ENCODE measurements at places on chromosomes 4 and X.
A peak's percentile ranks its signal among the peaks of the same experiment; 100 is the strongest.

DNA sequence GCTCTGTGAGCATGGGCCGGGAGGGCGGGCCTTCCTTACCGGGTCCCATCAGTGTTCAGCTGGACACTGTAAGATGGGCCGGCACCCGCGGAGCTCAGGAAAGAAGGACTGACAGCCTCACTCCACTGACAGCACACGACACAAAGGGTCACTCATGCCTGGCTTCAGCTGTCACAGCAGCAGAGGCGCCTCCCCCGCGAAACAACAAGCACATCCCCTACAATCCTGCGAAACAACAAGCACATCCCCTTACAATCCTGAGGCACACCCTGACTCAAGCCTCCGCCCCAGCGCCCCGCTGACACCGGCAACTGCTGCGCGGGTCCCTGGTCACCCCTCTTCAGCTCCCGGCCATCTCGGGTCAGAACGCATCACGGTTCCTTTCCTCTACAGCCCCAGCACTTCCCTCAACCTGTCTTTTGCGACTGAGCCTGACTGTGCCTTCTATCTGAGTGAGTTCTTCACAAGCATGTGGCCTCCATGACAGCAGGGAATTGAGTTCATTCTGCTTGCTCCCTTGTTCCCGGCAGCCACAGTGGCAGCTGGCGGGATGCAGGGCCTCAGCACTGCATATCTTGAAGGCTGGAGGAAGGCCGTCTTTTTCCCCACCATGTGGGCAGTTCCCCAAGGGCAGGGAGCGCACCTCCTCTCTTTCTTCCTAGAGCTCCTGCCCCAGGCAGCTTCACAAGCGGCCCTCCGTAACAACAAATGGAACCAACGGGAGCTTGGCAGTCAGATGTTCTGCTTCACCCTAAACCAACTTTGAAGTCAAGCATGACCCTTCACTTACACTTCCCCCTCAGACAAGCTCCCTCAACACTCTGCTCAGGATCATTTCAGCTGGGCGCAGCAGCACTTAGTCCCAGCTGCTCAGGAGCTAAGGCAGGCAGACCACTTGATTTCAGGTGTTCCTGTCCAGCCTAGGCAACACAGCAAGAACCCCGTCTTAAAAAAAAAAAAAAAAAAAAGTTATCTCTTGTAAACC lies 39.6 kb downstream of the SCD5 start:
- no peak for DNase-seq

- no peak for DNase-seq
These were observed 137.4 kb downstream of the PDLIM5 start for GRCh38 chr4:94588896-94589693.

- DNase-seq = no peak
These were observed 35.2 kb upstream of the FAM241A start for GRCh38 chr4:112110059-112110425.

DNA sequence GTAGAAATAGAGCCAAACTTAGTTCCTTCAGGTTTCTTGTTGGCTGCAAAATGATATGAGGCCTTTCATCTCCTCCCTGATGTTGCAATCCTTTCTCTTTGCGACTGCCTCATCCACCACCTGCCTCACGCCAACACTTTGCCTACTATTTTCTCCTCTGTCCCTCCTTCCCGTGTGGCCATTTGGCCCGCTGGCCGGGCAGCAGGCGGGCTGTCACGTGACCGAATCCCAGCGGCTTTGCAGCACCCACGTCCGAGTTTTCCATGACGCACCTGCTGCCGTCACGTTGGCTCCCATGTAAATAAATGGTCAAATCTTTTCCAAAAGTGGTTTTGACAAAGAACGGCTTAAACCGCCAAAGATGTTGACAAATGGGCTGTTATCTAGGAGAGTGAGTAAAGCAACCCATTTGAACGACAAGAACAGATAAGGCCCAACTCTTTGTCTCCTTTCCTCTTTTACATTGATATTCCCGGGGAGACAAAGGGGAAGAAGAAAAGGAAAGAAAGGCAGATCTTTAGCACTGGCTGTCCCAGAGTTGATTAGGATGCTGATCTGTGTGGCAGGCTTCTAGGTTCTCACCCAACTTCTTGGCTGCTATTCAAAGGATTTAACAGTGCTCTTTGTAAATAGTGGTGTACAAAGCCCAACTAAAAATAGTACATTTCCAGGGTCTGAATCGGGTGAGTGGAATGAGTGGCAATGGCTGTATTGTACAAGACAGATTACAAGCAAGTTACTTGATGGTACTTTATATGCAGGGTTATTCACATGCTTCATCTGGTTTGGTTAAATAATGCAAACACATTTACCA lies 174.2 kb upstream of the JADE1 start:
- peak; percentile 67 for DNase-seq

DNA sequence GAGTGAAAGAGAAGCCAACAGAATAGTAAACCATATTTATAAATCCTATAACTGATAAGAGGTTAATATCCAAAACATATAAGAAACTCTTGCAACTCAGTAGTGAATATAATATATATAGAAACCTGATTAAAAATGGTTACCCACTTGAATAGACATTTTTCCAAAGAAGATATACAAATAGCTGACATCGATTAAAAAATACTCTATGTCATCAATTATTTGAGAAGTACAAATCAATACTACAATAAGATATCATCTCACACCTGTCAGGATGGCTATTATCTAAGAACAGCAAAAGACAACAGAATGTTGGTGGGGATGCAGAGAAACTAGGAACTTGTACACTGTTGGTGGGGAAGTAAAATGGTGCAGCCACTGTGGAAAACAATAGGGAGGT lies 254.4 kb downstream of the PPARGC1A start:
- no peak for DNase-seq

- no peak for DNase-seq
These were observed 10.1 kb downstream of the AMOT start for GRCh38 chrX:112830540-112830939.

GRCh38 chr4:68383115-68383514 lies 33.2 kb upstream of the YTHDC1 start:
- no peak for DNase-seq

DNA sequence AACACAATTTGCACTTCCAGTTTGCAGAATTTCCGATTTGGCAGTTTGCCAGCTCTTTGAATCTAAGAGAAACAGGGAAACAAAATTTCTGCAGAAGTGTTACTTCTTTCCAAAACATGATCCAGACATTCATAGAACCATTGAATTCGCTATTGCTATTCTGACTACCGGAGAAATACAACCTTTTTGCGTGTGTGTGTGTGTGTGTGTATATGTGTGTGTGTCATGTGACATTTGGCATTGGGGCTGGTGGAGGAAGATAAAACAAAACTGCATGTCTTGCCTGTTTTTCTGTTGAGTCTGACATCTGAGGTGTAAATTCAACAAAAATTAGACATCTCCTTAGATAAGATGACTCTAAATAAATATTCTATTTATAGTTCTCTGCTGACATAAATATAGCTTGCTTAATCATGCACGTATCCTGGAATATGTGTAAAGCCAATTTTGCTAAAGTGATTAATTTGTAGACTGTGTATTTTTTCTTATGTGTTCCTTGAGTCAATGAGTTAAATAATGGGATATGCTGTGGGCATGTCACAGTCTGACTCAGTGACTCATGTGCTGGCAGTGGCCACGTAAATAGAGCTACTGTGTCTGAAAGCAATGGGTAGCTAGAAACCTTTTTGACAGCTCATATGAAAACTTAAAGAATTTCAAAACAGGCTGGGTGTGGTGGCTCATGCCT lies 98.9 kb downstream of the HPGD start:
- DNase-seq = no peak

GRCh38 chr4:7186516-7187167 lies 5.7 kb upstream of the SORCS2 start:
- DNase-seq = no peak

- no peak for DNase-seq
These were observed 84.4 kb downstream of the STOX2 start for GRCh38 chr4:183989461-183989860.

- DNase-seq = no peak
These were observed 1076.8 kb downstream of the PDHA2 start for GRCh38 chr4:96916711-96917110.

DNA sequence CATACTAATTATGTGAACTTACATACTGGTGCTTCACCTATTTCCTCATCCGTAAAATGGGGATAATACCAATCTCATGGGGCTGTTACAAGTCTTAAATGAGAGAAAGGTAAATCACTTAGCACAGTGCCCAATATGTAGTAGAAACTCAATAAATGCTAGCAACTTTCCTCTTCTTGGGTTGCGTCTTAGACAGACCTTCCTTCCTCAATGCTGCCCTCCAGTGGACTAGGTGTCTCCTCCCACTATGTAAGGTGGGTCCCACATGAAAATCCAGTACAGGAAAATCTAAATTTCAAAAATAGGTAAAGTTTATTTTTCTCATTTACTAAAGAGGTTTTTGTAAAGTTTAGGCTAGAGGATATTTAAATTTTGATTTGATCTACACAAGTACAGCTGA lies 20.6 kb downstream of the ZDHHC9 start:
- no peak for DNase-seq

- DNase-seq = no peak
These were observed 560.9 kb upstream of the AGA start for GRCh38 chr4:178003098-178003657.

GRCh38 chr4:30718021-30718542 lies 2.1 kb upstream of the PCDH7 start:
- DNase-seq = no peak

DNA sequence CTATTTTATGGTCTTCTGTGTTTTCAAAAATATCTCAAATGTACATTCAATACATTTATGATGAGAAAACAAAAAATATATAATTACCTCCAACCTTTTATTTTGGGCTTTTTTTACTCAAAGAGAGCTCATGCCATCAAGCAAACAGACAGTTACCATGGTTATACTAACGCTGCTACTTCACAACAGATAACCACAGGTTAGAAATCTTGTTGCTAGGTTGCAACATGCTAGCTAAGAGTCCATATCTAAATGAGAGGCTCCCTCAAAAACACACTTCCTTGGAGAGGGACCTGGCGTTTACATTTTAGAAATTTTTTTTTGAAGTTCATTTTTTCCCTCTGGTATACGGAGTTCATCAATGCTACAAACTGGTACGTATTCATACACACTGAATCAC lies 44.3 kb downstream of the TBC1D9 start:
- no peak for DNase-seq

GRCh38 chr4:147042046-147042445 lies 96.4 kb upstream of the TTC29 start:
- no peak for DNase-seq

DNA sequence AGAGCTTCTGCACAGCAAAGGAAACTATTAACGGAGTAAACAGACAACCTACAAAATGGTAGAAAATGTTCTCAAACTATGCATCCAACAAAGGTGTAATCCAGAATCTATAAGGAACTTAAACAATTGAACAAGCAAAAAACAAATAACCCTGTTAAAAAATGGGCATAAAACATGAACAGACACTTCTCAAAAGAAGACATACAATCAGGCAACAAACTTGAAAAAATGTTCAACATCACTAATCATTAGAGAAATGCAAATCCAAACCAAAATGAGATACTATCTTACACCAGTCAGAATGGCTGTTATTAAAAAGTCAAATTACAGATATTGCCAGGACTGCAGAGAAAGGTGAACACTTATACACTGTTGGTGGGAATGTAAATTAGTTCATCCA lies 309.6 kb upstream of the KLF3 start:
- no peak for DNase-seq

- DNase-seq = no peak
These were observed 19.1 kb downstream of the ATP5ME start for GRCh38 chr4:654871-655463.

DNA sequence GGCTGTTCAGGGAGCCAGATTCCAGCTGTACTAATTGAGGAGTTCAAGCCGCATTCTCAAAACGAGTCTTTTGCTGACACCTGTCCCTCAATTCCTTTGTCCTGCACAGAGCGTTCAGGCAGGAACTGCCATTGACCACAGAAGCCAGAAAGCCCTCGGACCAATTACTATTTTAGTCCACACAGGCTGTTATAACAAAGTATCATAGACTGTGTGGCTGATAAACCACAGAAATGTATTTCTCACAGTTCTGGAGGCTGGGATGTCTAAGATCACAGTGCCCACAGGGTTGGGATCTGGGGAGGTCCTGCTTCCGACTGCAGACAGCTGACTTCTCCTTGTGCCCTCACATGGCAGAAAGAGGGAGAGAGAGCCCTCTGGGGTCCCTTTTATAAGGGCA lies 119.8 kb upstream of the ATP6AP2 start:
- DNase-seq = no peak

DNA sequence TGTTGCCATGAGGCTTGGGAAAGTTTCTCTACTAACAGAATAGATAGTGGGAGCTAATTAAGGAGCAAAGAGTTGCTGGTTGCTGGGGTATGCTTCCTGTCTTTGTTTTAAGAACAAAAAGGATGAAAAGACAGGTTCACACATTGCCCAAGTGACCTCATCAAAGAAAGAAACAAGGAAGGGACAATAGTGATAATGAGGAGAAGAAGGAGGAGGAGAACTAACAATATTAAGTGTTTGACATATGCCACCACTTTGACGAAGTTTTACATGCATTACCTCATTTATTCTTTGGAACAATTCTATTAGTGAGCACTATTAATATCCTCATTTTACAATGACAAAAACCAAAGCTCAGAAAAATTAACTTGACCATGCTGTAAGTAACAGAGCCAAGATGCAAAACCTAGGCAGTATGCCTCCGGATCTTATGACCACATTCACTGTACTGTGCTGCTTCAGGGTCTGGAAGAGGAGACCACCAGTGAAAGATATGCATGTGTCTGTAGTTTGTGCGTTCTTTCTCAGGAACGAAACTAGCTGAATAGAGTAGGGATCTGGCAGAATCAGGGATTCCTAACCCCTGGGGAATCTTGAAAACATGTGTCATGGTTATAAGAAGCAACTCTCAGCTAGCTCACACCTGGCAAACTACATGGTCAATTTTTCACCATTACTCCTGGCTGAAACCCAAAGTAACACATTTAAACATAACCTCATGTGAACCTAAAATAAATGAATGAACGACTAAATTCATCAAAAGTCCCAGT lies 83.8 kb downstream of the MOSPD2 start:
- no peak for DNase-seq

DNA sequence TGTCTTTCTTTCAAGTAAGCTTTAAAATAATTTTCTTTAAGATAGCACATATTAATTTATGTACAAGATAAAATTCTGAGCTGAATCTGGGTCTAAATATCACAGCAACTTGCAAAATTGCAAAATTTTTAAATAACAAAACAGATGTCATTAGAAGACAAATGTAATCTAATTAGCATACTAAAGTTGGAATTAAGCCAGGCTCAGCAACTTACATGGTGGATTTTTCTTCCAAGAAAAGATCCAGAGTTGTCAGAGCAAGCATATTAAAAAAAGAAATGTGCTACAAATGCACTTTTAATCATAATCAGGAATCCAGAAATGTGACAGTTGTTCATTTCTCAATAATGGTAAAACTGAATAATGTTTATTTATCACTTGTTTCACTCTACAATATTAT lies 906.9 kb upstream of the INTU start:
- no peak for DNase-seq

DNA sequence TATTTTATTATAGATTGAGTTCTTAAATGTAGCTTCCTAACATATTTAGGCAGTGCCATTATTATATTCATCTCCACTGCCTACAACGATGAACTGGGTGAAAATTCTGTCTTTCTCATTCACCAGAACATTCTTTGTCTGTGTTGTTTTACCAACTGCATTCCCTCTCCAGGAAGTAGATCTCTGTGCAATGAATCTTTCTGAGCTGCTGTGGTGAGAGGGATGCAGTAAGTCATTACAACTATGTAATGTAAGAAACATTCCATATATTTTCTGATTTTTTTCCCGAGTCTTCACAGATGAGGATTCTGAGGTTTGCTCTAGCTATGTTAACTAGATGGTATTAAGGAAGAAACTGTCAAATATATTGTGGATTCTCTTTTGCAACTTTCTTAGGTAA lies 811.9 kb upstream of the PCDH7 start:
- no peak for DNase-seq

Data from left lobe of liver (tissue), 2 donors.